ENCODE measurements at places on chromosomes 13 and 19.
A peak's percentile ranks its signal among the peaks of the same experiment; 100 is the strongest.

- no peak for DNase-seq
Measured at GRCh38 chr13:20980430-20980829, 77.9 kb upstream of the XPO4 start.

GRCh38 chr13:36764957-36765356 lies 54.1 kb upstream of the RFXAP start:
- no peak for DNase-seq

- no peak for DNase-seq
Measured at GRCh38 chr19:46206176-46206575, 23.4 kb upstream of the IGFL1 start.

- no peak for DNase-seq
Measured at GRCh38 chr13:110001670-110002275, 215.4 kb upstream of the IRS2 start.

GRCh38 chr13:111559612-111560403 lies 239.4 kb downstream of the TEX29 start:
- DNase-seq: peak; percentile 9

- DNase-seq: no peak
Measured at GRCh38 chr13:27643334-27644132, 21.8 kb downstream of the POLR1D start.

DNA sequence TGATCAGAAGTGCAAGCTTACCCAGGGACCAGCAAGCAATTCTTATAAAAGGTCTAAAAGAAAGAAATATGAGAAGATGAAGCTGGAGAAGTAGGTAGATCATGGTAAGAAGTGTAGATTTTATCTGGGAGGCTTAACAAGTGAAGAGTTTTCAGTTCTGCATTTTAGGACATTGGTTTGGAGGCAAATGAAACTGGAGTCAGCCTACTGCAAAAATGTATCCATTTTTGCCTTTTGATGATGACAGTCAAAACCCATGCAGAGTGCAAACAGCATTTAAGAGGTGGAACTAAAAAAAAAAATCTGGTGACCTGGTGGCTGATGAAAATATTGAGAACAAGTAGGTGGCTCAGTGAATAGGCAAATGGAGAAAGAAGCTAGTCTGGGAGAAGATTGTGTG lies 216.9 kb downstream of the DNAJC15 start:
- DNase-seq: no peak

- no peak for DNase-seq
Measured at GRCh38 chr13:34594507-34594906, 347.6 kb upstream of the NBEA start.

- no peak for DNase-seq
Measured at GRCh38 chr13:42181381-42181953, 90.5 kb upstream of the AKAP11 start.

DNA sequence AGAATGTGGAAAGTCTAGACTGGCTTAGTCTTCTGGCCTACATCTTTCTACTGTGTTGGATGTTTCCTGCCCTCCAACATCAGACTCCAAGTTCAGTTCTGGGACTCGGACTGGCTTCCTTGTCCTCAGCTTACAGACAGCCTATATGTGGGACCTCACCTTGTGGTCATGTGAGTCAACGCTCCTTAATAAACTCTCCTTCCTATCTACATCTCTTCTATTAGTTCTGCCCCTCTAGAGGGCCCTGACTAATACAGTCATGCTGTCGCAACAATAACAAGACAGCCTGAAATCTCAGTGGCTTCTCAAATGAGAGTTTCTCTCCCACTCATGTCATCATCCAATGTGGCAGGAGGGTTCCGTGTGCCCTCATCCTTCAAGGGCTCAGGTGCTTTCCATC lies 347.8 kb downstream of the MZT1 start:
- DNase-seq: no peak

DNA sequence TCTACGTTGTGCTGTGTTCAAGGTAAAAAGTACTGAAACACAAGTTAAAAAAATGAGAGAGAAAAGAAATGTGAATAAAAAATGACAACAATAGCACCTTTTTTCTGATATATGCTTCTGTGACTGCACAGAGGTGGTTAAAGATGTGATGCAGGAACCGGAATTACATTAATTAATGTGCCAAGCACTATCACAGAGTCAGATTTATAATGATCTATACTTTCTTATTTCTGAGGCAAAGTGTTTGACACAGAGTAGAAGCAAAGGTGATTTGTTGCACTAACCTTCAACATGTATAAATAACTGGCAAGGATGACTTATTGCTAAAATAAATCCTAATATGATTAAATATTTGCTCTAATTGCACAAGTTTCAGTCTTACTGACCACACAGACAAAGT lies 654.6 kb upstream of the SLITRK1 start:
- no peak for DNase-seq

GRCh38 chr19:36489920-36490415 lies 607 bp upstream of the ZNF566 start:
- peak; percentile 89 for DNase-seq

- no peak for DNase-seq
Measured at GRCh38 chr13:42836930-42837690, 55.7 kb downstream of the FAM216B start.

- DNase-seq: no peak
Measured at GRCh38 chr19:45507872-45508416, 665 bp downstream of the VASP start.

GRCh38 chr19:54047616-54048015 lies 16.1 kb downstream of the VSTM1 start:
- no peak for DNase-seq

- DNase-seq: peak; percentile 2
Measured at GRCh38 chr19:6412447-6413091, 12.0 kb downstream of the KHSRP start.

- DNase-seq: peak; percentile 81
Measured at GRCh38 chr13:61463024-61463423, 47.4 kb upstream of the PCDH20 start.

GRCh38 chr19:5738423-5738822 lies 18.0 kb downstream of the CATSPERD start:
- no peak for DNase-seq

DNA sequence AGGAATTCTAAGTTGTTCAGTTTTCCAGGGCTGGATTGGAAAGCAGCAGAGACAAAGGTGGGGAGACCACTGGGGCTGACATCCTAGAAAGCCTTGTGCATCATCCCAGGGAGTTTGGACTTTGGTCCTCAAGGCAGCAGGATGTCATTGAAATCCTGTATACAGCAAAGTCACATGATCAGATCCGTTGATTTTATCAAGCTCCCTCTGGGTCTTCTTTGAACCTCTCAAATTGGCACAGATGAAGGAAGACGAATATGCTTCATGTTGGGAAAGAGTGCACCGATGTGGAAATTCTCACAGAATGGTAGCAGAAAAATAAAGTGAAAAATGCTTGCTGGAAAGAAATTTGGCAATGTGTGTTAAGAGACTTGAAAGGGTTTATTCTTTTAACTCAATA lies 149.8 kb upstream of the TMTC4 start:
- DNase-seq: no peak

- DNase-seq: no peak
Measured at GRCh38 chr13:44543369-44543768, 32.8 kb downstream of the TSC22D1 start.

- no peak for DNase-seq
Measured at GRCh38 chr13:32530841-32531253, 7.7 kb downstream of the N4BP2L2 start.

DNA sequence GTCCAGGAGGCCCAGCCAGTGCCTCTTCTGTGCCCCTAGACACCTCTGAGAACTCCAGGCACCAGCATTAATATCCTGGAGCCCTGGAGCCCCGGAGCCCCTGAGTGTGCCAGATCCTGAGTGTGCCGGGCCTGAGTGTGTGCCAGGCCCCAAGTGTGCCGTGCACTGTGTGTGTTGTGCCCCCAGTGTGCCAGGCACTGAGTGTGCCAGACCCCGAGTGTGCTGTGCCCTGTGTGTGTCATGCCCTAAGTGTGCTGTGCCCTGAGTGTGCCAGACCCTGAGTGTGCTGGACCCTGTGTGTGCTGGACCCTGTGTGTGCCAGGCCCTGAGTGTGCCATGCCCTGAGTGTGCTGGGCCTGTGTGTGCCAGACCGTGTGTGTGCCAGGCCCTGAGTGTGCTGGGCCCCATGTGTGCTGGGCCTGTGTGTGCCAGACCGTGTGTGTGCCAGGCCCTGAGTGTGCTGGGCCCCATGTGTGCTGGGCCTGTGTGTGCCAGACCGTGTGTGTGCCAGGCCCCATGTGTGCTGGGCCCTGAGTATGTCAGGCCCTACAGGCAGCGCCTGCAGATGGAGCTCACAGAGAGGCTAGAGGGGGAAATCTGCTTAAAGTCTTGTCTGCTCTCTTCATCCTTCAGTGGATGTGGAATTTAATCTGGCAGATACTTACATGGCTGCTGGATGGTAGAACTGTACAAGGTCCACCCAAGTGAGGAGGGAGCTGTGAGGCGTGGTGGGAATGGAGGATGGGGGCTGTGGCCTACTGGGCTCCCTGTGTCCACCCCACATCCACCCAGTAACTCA lies 53.9 kb downstream of the C13orf46 start:
- DNase-seq: no peak

GRCh38 chr19:13795595-13796300 lies 505 bp downstream of the ZSWIM4 start:
- DNase-seq: no peak

GRCh38 chr13:26951581-26952177 lies 191.1 kb upstream of the GPR12 start:
- DNase-seq: no peak

GRCh38 chr19:47593860-47594259 lies 15.1 kb upstream of the BICRA start:
- no peak for DNase-seq

- no peak for DNase-seq
Measured at GRCh38 chr19:28299649-28300048, 913.3 kb downstream of the UQCRFS1 start.

DNA sequence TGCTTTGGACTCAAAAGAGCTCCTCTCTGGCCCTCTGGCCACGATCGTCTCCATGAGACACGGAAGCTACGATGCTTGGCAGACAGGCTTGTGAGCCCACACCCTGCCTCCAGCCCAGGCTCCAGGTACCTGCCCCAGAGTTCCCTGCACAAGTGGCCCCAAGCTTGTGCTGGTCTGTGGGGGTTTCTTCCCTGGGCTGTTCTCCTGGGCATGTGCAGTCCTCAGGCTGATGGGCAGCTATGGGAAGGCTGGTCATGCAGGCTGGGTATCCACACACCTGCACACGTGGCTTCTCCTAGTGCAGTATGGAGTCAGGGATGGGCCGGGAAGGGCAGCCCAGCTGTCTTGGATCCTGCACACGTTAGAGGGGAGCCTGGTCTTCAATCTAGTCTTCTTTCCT lies 43.1 kb downstream of the TEX29 start:
- no peak for DNase-seq

- DNase-seq: no peak
Measured at GRCh38 chr13:72763411-72763810, 18.3 kb downstream of the DIS3 start.

- DNase-seq: no peak
Measured at GRCh38 chr19:6226012-6226411, 53.8 kb downstream of the MLLT1 start.

GRCh38 chr13:88136098-88136790 lies 465.1 kb downstream of the SLITRK5 start:
- no peak for DNase-seq

DNA sequence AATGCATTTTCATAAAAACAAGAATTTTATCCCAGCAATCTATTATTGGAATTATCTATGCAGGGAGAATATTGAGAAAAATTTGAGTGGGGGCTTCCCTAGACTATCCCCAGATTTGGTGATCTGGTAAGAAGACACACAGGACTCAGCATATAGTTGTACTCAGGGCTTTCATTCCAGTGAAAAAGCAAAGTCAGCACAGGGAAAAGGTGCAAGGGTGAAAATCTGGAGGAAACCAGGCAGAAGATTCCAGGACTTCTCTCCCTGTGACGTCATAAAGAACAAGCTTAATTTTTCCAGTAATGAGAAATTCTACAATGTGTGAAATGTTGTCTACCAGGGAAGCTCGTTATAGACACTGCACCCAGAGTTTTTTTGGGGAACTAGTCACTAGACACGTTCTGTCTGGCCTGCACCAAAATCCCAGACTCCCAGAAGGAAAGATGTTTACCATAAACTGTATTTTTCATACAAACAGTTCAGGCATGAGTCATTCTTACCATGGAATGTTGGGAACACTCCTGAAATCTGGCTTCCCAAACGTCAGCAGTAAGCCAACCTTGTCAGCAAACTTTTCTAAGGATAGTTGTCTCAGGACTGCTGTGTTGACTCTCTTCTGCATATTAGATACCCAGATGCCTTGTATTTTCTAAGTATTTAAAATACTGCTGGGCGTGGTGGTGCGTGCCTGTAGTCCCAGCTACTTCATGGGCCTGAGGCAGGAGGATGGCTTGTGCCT lies 107.4 kb downstream of the DNAJC3 start:
- DNase-seq: no peak

- DNase-seq: no peak
Measured at GRCh38 chr13:24041651-24042225, 118.8 kb upstream of the SPATA13 start.

- no peak for DNase-seq
Measured at GRCh38 chr13:21309542-21310172, 133.2 kb downstream of the MRPL57 start.

- DNase-seq: no peak
Measured at GRCh38 chr19:10894911-10895213, 23.5 kb downstream of the CARM1 start.

DNA sequence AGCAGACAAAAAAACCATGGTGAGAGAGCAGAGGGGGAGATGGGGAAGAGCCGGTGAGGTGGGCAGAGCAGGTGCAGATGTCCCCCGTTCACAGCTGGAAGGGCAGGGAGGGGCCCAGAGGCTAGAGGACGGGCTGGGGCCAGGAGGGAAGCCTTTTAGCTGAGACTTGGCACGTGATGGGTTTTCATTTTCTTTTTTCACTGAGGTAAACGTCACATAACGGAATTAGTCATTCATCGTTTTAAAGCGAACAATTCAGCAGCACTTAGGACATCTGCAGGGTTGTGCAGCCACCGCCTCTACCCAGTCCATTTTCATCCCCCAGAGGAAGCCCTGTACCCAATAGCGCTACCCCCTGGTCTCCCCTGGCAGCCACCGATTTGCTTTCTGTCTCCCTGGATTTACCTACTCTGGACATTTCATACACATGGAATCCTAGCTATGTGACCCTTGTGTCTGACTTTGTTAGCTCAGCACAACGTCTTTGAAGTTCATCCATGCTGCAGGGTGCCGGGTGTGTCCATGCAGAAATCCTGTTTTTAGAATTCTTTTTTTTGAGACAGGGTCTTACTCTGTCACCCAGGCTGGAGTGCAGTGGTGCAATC lies 16.0 kb upstream of the EMC10 start:
- no peak for DNase-seq

DNA sequence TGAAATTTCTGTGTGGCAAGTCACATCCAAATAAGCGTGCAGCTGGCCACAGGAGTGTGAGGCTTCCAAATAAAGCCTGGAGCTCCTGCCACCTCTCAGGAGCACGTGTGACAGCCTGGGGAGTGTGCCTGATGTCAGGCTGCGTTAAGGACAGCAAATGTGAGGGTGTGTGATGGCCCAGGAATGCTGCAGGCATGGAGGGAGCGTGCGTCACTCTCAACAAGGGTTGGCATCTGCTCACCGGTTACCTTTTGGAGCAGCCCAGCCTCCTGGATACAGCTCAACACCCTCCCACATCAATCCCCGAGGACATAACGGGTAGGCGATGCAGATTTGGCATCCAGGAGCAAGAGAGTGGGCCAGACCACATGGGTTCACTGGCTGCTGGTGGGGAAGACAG lies 19.0 kb downstream of the NUMBL start:
- DNase-seq: no peak

GRCh38 chr19:35115177-35115951 lies at the start of gene FXYD3:
TSS of gene FXYD3 (plus strand) at chr19:35115823. CDS start at chr19:35119377, 3,554 bp downstream.
- DNase-seq: peak; percentile 2
